ENCODE measurements at places on chromosomes 4 and X.

DNA sequence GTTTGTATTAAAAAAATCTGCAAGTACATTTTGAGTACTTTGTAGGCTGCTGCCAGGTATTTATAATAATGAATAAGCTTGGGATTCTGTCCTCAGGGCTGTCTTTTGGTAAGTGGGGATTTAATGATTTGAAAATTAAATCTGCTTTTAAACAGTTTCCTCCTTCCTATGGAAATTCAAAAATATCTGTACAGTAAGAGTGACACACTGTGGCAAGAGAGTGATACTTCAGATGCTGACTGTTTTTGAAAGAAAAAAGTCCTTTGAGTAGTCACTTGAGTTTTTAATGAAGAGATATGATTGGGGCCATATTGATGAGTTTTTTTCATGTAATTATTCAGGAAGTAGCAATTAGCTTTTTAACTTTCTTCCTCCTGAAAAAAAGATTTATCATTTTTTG, 49.2 kb downstream of the SMARCAD1 start:
- no peaks in the 10 kb centered on the region for H3K4me1 ChIP-seq
- H3K36me3 ChIP-seq, result no peaks in the 10 kb centered on the region

- no peaks in the 10 kb centered on the region for H3K4me1 ChIP-seq
- no peak overlapping the region for H3K4me3 ChIP-seq
- no peak overlapping the region for H3K27ac ChIP-seq
These were observed 86.3 kb upstream of the PRPS1 start for GRCh38 chrX:107542040-107542439.

DNA sequence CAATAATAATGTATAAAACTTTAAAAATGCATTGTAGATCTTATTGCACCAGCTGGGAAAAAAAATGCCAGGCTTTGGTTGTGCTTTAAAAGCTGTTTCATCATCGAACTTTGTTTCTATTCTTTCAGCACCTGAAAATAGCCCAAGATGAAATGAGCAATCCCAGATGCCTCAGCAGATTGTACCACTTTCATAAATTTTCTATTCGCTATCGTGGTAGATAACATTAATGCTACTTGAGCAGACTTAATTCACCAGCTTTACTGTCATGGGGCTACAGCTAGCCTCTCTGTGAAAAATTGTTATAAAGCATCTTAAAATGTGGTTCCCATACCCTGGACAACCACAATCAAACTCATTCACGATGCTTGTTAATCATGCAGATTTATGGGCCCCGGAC, 599.6 kb upstream of the HS3ST1 start:
- DNase-seq, result no peak
- no peaks in the 10 kb centered on the region for H3K4me1 ChIP-seq
- H3K27me3 ChIP-seq, result no peaks in the 10 kb centered on the region
- no peak overlapping the region for H3K27ac ChIP-seq

DNA sequence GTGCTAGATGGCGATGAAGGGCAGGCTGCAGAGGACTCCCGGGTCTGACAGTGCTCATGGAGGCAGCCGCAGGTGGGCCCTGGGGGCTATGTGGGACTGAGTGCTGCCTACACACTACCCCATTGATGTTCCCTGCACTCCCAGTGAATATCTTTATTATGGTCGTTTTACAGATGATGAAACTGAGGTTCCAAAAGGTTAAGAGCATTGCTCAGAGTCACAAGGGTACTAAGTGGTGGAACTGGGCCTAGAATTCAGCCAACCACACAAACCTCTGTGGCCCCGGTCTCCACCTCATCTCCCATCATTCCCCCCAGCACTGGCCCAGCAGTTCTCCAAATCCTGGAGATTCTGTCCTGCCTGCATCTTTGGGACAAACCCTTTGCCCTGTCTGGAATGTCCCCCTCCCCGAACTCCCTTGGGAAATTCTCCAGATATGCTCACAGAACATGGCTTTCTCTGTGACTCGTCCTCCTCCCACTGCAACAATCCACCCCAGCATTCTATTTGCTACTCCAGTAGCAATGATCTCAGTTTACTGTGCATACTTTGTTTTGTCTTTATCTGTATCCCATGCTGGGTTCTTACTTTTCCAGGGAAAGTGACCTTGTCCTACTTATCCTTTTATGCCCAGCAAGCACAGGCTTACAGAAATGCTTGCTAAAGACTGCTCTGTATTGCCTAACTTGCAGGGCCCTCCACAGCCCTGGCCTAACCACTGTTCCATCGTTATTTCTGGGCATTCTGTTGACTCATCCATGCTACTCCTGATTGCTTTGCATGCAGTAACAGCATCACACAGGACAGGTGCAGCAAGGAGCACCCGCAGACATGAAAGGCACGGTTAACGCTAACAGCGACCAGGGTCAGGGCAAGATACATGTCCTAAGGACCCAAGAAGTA, 14.0 kb downstream of the PNMA6F start:
- no peak for DNase-seq
- H3K27ac ChIP-seq, result no peak overlapping the region
- H3K4me1 ChIP-seq, result no peaks in the 10 kb centered on the region
- H3K27me3 ChIP-seq, result no peaks in the 10 kb centered on the region

GRCh38 chr4:126468144-126468543, 1153.4 kb downstream of the FAT4 start:
- H3K36me3 ChIP-seq, result no peaks in the 10 kb centered on the region
- no peaks in the 10 kb centered on the region for H3K4me1 ChIP-seq
- no peaks in the 10 kb centered on the region for H3K27me3 ChIP-seq
- no peak overlapping the region for H3K27ac ChIP-seq
- no peak for DNase-seq

DNA sequence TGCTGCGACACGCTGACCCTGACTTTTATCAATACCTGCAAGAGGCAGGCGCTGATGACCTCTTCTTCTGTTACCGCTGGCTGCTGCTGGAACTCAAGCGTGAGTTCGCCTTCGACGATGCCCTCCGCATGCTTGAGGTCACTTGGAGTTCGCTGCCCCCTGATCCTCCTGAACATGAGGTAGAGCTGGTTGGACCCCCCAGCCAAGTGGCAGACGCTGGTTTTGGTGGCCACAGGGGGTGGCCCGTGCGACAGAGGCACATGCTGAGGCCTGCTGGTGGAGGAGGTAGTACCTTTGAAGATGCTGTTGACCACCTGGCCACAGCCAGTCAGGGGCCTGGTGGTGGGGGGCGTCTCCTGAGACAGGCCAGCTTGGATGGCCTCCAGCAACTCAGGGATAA, 14.2 kb upstream of the RBM3 start:
- H3K4me1 ChIP-seq, result peaks cover 7% of the 10 kb centered on the region
- no peak for DNase-seq
- no peak overlapping the region for H3K4me3 ChIP-seq
- no peaks in the 10 kb centered on the region for H3K27me3 ChIP-seq
- H3K27ac ChIP-seq, result no peak overlapping the region

- H3K4me3 ChIP-seq, result no peak overlapping the region
- no peaks in the 10 kb centered on the region for H3K36me3 ChIP-seq
- no peak for DNase-seq
- H3K4me1 ChIP-seq, result no peaks in the 10 kb centered on the region
- H3K27me3 ChIP-seq, result no peaks in the 10 kb centered on the region
- H3K27ac ChIP-seq, result no peak overlapping the region
These were observed 571 bp upstream of the EDA start for GRCh38 chrX:69615342-69615741.

DNA sequence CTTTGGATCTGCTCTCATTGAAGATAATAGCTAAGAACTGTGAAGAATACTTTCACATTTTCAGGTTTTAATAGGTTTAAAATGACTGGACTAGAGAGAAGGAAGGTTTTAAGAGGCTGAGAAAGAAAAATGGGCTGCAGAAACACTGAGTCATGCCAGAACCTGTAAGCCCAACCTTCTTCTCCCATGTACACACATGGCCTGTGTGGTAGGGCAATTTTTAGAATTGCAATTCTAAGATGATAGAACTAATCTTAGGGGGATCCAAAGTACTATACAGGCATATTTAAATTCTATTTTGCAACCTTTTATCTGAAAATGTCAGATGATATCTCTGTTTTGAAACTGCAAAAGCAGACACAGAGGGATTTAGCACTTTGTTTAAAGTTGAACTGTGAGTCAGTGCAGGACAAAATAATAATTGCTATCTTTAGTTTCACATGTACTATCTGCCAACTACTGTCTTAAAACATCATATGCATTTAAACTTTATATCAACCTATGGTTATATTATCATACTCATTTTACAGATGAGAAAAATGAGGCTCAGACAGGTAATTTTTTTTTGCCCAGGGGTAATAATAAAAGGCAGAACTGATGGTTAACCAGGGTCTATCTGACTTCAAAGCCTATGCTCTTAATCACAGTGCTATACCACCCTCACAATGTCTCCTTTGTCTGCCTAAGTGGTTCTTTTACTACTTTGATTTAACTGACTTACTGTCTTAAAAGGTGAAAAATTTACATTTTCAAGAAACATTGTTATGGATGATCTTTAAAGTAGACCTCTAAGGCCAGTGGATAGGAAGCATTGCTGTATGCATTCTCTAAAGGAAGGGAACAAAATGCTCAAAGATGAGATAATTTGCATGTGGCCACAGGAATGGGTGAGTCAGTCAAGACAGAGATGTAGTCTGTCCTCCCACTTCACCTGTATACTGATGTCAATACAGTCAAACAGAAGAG, 4.3 kb downstream of the TMPRSS11E start:
- H3K36me3 ChIP-seq, result no peaks in the 10 kb centered on the region
- H3K4me1 ChIP-seq, result no peaks in the 10 kb centered on the region
- no peaks in the 10 kb centered on the region for H3K27me3 ChIP-seq
- no peak overlapping the region for H3K4me3 ChIP-seq
- H3K27ac ChIP-seq, result no peak overlapping the region
- no peak for DNase-seq

DNA sequence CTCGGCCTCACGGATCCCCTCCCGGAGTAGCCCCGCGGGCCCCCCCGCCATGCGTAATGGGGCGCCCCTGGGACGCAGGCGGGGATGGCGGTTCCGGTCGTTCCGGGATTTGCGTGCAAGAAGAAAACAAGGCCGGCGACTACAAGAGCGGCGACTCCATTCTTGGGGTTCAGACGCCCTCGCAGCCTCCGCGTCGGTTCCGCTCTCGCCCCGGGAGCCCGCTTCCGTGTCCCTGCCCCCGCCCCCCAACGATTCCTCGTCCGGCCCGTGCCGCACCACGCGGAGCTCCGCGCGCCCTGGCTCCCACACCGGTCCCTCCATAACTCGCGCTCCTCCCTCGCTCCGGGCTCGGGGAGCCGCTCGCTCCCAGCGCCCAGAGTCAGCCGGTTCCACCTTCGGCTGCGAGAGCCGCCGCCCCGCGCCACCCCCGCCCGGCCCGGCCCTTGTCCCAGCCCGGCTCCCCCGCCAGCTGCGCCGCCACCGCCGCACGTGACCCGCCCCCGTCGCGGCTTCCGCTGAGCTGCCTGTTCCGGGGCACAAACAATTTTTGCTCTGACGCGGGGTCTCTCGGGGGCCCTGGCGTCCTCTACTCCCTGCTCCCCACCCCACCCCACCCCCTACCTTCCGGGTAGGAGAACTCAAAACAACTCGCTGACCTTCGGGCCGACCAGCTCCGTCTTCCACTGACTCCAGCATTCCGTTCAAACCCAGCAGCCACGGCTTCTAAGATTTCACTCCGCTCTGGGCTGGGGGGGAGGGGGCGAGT, 78.8 kb upstream of the BCOR start:
- H3K4me1 ChIP-seq, result no peaks in the 10 kb centered on the region
- no peaks in the 10 kb centered on the region for H3K36me3 ChIP-seq
- DNase-seq, result peak; percentile 80
- no peaks in the 10 kb centered on the region for H3K27me3 ChIP-seq
- H3K27ac ChIP-seq, result peak overlapping the region; percentile 94
- H3K4me3 ChIP-seq, result peak overlapping the region; percentile 65

GRCh38 chrX:29841750-29842149, 373.6 kb upstream of the MAGEB2 start:
- H3K36me3 ChIP-seq, result no peaks in the 10 kb centered on the region
- H3K27ac ChIP-seq, result no peak overlapping the region
- no peaks in the 10 kb centered on the region for H3K27me3 ChIP-seq
- no peaks in the 10 kb centered on the region for H3K4me1 ChIP-seq
- no peak overlapping the region for H3K4me3 ChIP-seq

DNA sequence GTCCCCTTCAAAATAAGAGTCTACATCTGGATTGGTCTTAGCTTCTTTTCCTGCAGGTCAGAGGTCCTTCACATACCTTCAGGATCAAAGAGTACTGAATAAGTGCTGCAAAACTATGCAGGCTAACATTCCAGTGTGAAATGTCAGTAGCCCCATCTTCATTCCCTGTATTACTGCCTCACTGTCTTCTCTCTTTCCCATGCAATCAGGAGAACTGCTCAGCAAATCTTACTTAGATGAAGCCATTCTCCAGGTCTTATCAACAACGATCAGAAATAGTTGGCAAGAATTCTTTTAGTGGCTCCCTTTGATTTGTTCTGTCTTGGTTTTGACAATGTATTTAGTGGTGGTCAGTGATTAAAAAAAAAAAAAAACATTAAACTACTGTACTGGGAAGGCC, 26.0 kb upstream of the IQCM start:
- H3K36me3 ChIP-seq, result no peaks in the 10 kb centered on the region
- DNase-seq, result no peak
- H3K27ac ChIP-seq, result no peak overlapping the region
- no peaks in the 10 kb centered on the region for H3K27me3 ChIP-seq
- no peak overlapping the region for H3K4me3 ChIP-seq

DNA sequence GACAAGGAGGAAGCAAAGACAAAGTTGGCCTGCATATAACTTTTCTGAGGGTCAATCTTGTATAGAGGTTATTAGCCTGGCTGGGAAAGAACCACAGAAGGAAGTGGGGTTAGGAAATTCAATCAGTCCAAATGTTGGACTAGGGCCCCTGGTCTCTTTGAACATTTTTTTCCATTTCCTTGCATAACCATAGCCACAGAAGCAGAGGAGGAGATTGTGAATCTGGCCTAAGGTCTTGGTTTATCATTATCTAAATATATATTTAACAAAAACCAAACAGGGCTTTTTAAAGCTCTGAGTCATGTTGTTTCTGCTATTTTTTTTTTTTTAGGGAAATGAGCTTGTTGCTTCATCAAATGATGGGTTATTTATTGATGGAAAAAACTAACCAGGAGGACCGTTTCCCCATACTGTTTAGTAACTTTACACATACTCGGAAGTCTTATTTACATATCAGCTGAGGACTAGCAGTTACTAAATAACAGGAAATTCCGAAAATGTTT, 97.7 kb upstream of the ACSL4 start:
- H3K4me3 ChIP-seq, result no peak overlapping the region
- H3K4me1 ChIP-seq, result peaks cover 16% of the 10 kb centered on the region
- DNase-seq, result no peak
- H3K27me3 ChIP-seq, result no peaks in the 10 kb centered on the region
- no peak overlapping the region for H3K27ac ChIP-seq

- no peak overlapping the region for H3K4me3 ChIP-seq
- H3K27me3 ChIP-seq, result no peaks in the 10 kb centered on the region
- no peak for DNase-seq
- H3K36me3 ChIP-seq, result no peaks in the 10 kb centered on the region
These were observed 8.0 kb downstream of the SLC9A7 start for GRCh38 chrX:46750889-46751288.

GRCh38 chr4:5874811-5875449, 18.0 kb downstream of the CRMP1 start:
- peaks cover 27% of the 10 kb centered on the region for H3K27me3 ChIP-seq
- H3K4me3 ChIP-seq, result no peak overlapping the region
- no peak overlapping the region for H3K27ac ChIP-seq
- no peaks in the 10 kb centered on the region for H3K36me3 ChIP-seq

- no peak overlapping the region for H3K27ac ChIP-seq
- no peak for DNase-seq
These were observed 33.3 kb downstream of the FRYL start for GRCh38 chr4:48746608-48747362.

GRCh38 chr4:151990201-151990600, 229.4 kb upstream of the GATB start:
- DNase-seq, result no peak
- peaks cover 9% of the 10 kb centered on the region for H3K4me1 ChIP-seq
- H3K27me3 ChIP-seq, result no peaks in the 10 kb centered on the region
